ENCODE measurements at places on chromosomes 1 and 21. TPM values are rescaled to one million over a fixed set of nuclear protein-coding genes. Genes with fewer than 3 reads are reported as not detected.
A peak's percentile ranks its signal among the peaks of the same experiment; 100 is the strongest.

GRCh38 chr1:158916085-158916484, 15.3 kb upstream of the PYHIN1 start:
- no peak for DNase-seq

GRCh38 chr1:244077473-244078220, 26.6 kb downstream of the ZBTB18 start:
- no peak for DNase-seq

DNA sequence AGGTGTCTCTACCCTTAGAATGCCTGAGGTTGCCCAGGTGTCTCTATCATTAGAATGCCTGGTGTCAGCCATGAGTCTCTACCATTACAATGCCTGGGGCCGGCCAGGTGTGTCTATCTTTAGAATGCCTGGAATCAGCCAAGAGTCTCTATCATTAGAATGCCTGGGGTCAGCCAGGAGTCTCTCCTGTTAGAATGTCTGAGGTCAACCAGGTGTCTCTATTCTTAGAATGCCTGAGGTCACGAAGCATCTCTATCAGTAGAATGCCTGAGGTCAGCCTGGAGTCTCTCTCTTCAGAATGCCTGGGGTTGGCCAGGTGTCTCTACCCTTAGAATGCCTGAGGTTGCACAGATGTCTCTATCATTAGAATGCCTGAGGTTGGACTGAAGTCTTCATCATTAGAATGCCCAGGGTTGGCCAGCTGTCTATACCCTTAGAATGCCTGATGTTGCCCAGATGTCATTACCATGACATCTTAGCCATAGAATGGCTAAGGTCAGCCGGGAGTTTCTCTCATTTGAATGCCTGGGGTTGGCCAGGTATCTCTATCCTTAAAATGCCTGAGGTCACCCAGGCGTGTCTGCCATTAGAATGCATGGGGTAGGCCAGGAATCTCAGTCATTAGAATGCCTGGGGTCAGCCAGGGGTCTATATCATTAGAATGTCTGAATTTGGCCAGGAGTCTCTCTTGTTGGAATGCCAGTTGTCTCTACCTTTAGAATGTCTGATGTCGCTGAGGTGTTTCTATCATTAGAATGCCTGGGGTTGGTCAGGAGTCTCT, 44.0 kb downstream of the RNF187 start:
- DNase-seq: no peak

DNA sequence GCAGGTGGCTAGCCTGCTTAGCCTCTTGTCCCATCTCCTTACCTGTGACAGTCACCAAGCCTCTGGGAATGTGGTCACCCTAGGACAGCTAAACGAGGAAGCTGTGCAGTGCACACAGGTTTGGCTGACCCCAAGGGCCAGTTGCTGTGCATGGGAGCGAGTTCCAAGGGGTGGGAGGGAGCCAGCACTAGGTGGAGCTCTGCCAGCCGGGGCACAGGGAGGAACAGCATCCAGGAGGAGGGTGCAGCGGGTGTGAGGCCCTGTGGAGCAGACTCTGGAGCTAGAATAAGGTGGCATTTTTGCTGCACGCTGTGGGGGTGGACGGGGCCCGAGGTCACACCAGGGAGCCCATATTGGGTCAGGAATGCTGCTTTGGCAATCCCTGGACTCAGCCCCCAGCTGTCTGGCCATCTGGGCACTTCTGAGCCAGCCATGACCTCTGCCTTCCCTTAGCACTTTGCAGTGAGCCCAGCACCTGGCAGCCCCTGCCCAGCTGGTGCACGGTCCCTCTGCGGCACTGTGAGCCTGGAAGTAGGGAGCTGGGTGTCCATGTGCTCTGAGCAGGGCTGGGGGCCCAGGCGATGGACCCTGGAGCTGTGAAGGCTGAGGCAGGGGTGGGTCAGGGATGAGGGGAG, 8.7 kb downstream of the PDXK start:
- no peak for DNase-seq

GRCh38 chr1:67347688-67348472, 40.2 kb downstream of the IL12RB2 start:
- DNase-seq: no peak

GRCh38 chr1:204692325-204692840, 6.8 kb upstream of the LRRN2 start:
- DNase-seq: no peak

GRCh38 chr1:156295391-156295947, at the start of gene GLMP:
GLMP (minus strand) TSS chr1:156295679; CDS start chr1:156295645, 34 bp downstream.
- peak; percentile 60 for DNase-seq

DNA sequence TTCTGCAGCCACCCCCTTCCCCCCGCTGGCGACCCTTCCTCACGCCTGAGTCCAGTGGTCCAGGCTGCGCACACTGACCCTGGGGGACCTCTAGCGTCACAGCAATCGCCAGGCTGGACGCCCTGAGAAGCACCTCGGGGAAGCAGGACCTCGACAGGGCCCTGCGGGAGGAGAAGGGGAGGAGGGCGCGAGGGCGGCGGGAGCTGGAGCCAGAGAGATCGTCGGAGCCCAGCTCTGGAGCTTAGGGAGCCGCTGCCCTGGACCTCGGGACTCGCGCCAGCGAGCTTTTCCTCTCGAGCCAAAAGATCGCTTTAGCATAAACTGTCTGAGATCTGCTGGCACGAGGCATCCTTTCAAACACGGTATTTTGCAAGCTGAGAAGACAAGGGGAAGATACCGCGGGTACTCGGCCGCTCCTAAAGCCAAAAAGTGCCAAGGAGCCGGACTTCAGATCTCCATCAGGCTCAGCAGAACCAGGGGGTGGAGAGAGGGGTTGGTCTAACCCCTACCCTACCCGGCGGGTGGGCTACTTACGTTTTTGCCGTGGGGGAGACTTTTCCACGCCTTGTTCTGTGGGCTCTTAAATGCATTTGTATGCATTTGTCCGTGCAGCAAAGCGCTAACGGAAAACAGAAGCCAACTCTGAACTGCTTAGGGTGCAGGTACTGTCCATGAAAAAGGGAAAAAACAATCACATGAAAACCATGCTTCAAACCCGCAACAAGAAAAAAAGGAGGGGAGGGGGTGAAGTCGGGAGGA, 586 bp downstream of the COL24A1 start:
- no peak for DNase-seq

- DNase-seq: no peak
Observed at GRCh38 chr1:214351551-214352277, 70.8 kb downstream of the SMYD2 start.

- DNase-seq: no peak
Observed at GRCh38 chr1:79903321-79903720, 896.8 kb upstream of the ADGRL4 start.

- no peak for DNase-seq
Observed at GRCh38 chr1:4741876-4742423, 87.5 kb downstream of the AJAP1 start.

GRCh38 chr1:167057241-167057688, 32.9 kb downstream of the GPA33 start:
- peak; percentile 44 for DNase-seq

DNA sequence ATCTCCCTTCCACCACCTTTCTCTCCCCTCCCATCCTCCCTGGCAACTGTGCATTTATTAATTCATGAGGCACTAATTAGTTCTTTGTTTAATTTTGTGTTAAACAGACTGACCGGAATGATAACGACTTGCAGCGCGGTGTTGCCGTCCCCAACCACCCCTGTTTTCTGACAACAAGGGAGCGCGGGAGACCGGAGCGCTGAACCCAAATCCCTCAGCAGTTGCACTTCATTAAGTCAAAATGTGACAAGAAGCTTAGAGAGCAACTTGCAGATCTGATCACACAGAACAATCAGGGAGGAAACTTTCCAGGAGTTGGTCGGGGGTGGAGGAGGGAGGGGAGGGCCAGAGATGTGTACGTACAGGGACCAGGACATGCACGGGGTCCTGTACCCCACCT, 89.2 kb downstream of the CASZ1 start:
- DNase-seq: no peak

DNA sequence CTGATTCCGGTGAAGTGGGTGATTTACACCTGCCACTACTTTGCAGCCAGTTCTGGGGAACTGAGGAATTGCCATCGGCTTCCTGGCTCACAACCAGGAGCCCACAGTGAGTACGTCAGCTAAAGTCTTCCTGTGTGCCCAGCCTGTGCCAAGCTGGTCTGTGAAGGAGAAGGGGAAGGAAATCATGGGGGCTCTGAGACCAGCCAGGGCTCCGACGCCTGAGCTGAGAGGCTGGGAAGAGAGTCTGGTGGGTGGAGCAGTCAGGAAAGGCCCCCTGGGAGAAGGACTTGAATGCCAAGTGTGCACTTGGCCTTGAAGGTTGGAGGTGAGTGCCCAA, 1.2 kb downstream of the LURAP1 start:
- no peak for DNase-seq

GRCh38 chr1:30757352-30758120, at the start of gene LAPTM5:
LAPTM5 (minus strand) TSS chr1:30757774; CDS start chr1:30757745, 29 bp downstream.
- peak; percentile 62 for DNase-seq

- DNase-seq: no peak
Observed at GRCh38 chr21:26405735-26406361, 167.2 kb downstream of the CYYR1 start.

Gene SYT14
- total RNA-seq: not detected

Gene RGS13
- total RNA-seq: not detected

Gene SLC25A34
- total RNA-seq: 0.94 TPM

Gene NAXE
- total RNA-seq: 65.9 TPM

Gene SPRR3
- not detected for total RNA-seq

Gene ADGRL2
- total RNA-seq: not detected

Gene AGT
- not detected for total RNA-seq

Gene TMEM61
- total RNA-seq: not detected

All from activated naive CD8-positive, alpha-beta T cell treated with anti-CD3 and anti-CD28 coated beads for 36 hours (primary cell).